ENCODE measurements at places on chromosomes 5 and 9. TPM values are rescaled to one million over a fixed set of nuclear protein-coding genes. Genes with fewer than 3 reads are reported as not detected.

The WDR31 gene
- 2.0 TPM for total RNA-seq

The TNFAIP8 gene
- 11.3 TPM for total RNA-seq

The NDST1 gene
- total RNA-seq: 128 TPM

The FGF1 gene
- 22.5 TPM for total RNA-seq

The OR13C2 gene
- not detected for total RNA-seq

Measured in mammary epithelial cell (primary cell).